ENCODE measurements at places on chromosomes 5 and 9.
A peak's percentile ranks its signal among the peaks of the same experiment; 100 is the strongest.

- peak; percentile 97 for DNase-seq
Measured at GRCh38 chr9:122940749-122941581, at the start of gene RABGAP1. Gene RABGAP1 (plus strand): TSS chr9:122941020. CDS start chr9:122957060, 16,040 bp downstream.

DNA sequence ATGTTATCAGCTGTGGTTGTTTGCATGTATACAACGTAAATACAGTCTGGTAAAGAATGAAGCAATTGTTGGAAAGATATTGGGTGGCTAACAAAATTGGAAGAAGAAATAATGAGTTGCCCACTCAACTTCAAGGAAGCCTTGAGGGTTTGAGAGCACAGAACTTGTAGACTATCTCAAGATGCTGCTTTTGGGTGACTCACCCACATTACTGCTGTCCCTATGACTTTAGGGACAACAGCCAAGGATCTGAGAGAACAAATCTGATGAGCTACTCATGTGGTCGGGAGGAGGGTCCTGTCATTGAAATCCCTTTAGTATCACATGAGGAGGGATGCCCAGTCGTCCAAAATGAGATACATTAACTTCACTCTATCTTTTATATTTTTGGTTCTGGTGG, 261.8 kb downstream of the GAS1 start:
- no peak for DNase-seq

DNA sequence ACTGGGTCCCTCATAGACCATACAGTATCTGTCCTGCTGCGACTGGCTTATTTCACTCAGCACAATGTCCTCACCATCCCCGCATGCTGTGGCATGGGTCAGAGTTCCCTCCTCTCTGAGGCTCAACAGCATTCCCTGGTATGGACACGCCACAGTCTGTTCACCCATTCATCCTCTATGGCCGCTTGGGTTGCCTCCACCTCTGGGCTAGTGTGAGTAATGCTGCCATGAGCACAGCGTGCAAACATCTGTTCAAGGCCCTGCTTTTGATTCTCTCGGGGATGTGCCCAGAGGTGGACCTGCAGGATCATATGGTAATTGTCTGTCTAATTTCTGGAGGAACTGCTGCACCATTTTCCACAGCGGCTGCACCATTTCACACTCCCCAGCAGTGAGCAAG, 5.5 kb upstream of the FBP2 start:
- DNase-seq, result no peak

- DNase-seq, result no peak
Measured at GRCh38 chr5:129496864-129497595, 36.9 kb downstream of the ADAMTS19 start.

GRCh38 chr9:89778100-89779090, 173.6 kb downstream of the GADD45G start:
- DNase-seq, result no peak

- DNase-seq, result no peak
Measured at GRCh38 chr5:87570366-87570765, 157.6 kb upstream of the CCNH start.

GRCh38 chr5:149833116-149833827, 103.2 kb downstream of the PPARGC1B start:
- no peak for DNase-seq

GRCh38 chr5:135950611-135951010, 4.2 kb downstream of the LECT2 start:
- no peak for DNase-seq

DNA sequence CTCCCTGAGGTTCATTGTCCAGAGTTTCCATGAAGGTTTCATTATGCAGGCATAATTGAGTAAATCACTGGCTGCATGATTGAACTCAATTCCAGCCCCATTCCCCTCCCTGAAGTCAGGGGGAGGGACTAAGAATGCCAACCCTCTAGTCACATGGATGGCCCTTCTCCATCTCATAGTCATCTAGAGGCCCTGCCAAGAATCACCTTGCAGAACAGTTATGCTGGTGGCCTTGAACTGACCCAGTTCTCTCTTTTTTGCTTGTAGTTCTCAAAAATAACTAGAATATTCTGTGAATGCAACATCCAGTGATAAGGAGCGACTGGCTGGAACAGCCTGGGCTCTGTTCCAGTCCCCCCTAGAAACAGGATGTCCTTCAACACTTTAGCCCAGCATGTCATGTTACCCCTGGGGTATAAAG, 31.7 kb downstream of the SLC35A4 start:
- DNase-seq, result no peak

DNA sequence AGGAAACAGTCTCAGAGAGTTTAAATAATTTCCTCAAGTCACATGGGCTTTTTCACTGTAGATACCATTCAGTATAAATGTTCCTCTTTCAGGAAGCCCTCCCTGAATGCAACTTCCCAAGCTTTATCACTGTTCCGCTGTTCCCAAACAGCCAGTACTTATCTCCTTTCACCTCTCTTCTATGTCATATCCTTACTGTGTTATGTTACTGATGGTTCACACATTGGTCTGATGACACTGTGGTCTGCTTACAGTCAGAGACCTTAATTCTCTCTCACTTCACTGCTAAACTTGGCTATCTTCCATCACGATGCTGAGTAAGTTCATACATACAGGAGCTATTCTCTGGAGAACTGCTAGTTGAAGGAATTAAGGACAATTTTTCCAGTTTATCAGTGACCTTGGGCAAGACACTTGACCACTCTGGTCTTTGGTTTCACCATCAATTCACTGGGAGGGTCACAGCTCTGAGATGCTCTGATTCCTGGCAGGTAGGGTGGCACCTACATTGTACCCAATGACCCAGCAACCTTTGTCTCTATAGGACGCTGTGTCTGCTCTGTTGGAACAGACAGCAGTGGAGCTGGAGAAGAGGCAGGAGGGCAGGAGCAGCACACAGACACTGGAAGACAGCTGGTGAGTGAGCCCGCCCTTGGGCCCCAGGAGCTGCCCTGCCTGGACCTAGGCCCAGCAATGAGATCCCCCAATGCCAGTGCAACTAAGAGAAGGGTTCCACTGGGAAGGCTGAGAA, 42.1 kb upstream of the RARS1 start:
- DNase-seq, result no peak

Data from amniotic stem cell (primary cell).